Left renal cortex interstitium (tissue), 4 donors: ENCODE measurements at places on chromosomes 11 and 22. TPM values are rescaled to one million over a fixed set of nuclear protein-coding genes. Genes with fewer than 3 reads are reported as not detected.

The IRF7 gene
- polyA plus RNA-seq: 5.4 TPM

The LINC01488 gene
- polyA plus RNA-seq: 0.08 TPM

The CCDC116 gene
- 0.69 TPM for polyA plus RNA-seq

The MMP10 gene
- polyA plus RNA-seq: 0.11 TPM

The OR51F1 gene
- polyA plus RNA-seq: not detected

The APIP gene
- polyA plus RNA-seq: 35.4 TPM
